ENCODE measurements at places on chromosomes 4 and X. TPM values are rescaled to one million over a fixed set of nuclear protein-coding genes. Genes with fewer than 3 reads are reported as not detected.

Gene TRPC5OS
- total RNA-seq, result not detected

Gene FOXP3
- total RNA-seq, result 0.86 TPM

Gene C1QTNF7
- 0.76 TPM for total RNA-seq

Gene RHOXF2
- not detected for total RNA-seq
